Neural crest cell (in vitro differentiated cells): ENCODE measurements at places on chromosomes 5 and 9. TPM values are rescaled to one million over a fixed set of nuclear protein-coding genes. Genes with fewer than 3 reads are reported as not detected.

DNA sequence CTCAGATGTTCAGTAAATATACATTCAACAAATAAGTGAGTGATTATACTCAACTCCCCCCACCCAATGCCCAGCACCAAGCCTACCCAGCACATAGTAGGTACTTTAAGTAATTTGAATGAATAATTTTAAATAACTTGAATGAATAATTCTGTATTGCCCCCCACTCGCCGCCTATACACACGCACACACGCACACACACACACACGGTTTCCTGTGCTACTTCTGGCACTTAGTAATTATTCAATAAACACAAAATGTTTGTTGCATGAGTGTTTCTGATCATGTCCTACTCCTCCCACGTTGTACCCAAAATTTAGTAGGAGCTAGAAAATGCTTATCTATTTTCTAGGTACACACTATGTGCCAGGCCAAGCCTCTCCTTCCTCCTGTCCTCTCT is 16.2 kb downstream of the PCDH12 start:
- H3K36me3 ChIP-seq, result peaks cover 4% of the 10 kb centered on the region
- H3K4me1 ChIP-seq, result peaks cover 8% of the 10 kb centered on the region
- no peak overlapping the region for H3K27ac ChIP-seq
- no peaks in the 10 kb centered on the region for H3K27me3 ChIP-seq
- H3K4me3 ChIP-seq, result no peak overlapping the region

- H3K4me3 ChIP-seq, result no peak overlapping the region
- peaks cover 2% of the 10 kb centered on the region for H3K36me3 ChIP-seq
- DNase-seq, result no peak
- peaks cover 11% of the 10 kb centered on the region for H3K4me1 ChIP-seq
- H3K27ac ChIP-seq, result no peak overlapping the region
These were observed 22.7 kb downstream of the CHD1 start for GRCh38 chr5:98905857-98906688.

The IL3 gene
- not detected in 2 replicates for total RNA-seq

GRCh38 chr9:113769412-113769811 is 106.7 kb upstream of the ZNF618 start:
- no peaks in the 10 kb centered on the region for H3K4me1 ChIP-seq
- no peak for DNase-seq
- no peak overlapping the region for H3K4me3 ChIP-seq
- H3K36me3 ChIP-seq, result no peaks in the 10 kb centered on the region
- no peak overlapping the region for H3K27ac ChIP-seq

GRCh38 chr5:14250084-14250695 is 107.0 kb downstream of the TRIO start:
- H3K4me3 ChIP-seq, result no peak overlapping the region
- DNase-seq, result peak; percentile 40
- H3K27me3 ChIP-seq, result no peaks in the 10 kb centered on the region
- H3K4me1 ChIP-seq, result peaks cover 64% of the 10 kb centered on the region

The PCDHGB4 gene
- 4.2 and 5.3 TPM in 2 replicates for total RNA-seq

The SEMA5A gene
- 30.3 and 31.9 TPM in 2 replicates for total RNA-seq

GRCh38 chr5:35803191-35803651 is 53.5 kb upstream of the IL7R start:
- peak; percentile 10 for DNase-seq
- no peak overlapping the region for H3K4me3 ChIP-seq
- no peaks in the 10 kb centered on the region for H3K27me3 ChIP-seq
- H3K36me3 ChIP-seq, result no peaks in the 10 kb centered on the region

DNA sequence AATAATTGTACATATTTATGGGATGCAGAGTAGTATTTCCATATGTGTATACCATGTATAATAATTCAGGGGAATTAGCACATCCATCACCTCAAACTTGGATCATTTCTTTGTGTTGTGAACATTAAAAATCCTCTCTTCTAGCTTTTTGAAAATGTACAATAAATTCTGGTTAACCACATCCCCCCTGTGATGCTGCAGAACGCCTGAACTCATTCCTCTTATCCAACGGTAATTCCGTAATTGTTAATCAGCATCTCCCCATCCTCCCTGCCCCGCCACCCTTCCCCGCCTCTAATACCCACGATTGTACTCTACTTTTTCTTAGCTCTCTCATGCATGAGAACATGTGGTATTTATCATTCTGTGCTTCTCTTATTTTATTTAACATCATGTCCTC is 127.7 kb upstream of the ANKRD55 start:
- no peaks in the 10 kb centered on the region for H3K27me3 ChIP-seq
- H3K4me1 ChIP-seq, result peaks cover 35% of the 10 kb centered on the region
- no peak overlapping the region for H3K4me3 ChIP-seq

The TERT gene
- total RNA-seq, result 2.9 and 5.6 TPM in 2 replicates

The ZMAT2 gene
- 53.0 and 55.0 TPM in 2 replicates for total RNA-seq

- peaks cover 52% of the 10 kb centered on the region for H3K36me3 ChIP-seq
- peaks cover 24% of the 10 kb centered on the region for H3K4me1 ChIP-seq
- no peaks in the 10 kb centered on the region for H3K27me3 ChIP-seq
- no peak for DNase-seq
- no peak overlapping the region for H3K27ac ChIP-seq
These were observed 83.1 kb downstream of the NLN start for GRCh38 chr5:65805089-65805488.
